ENCODE measurements at places on chromosomes 11 and 22.

GRCh38 chr22:20569059-20570058 is 61.9 kb downstream of the MED15 start:
- DNase-seq: peak; percentile 85

- DNase-seq: no peak
Observed at GRCh38 chr11:27497284-27497866, 9.2 kb downstream of the LIN7C start.

DNA sequence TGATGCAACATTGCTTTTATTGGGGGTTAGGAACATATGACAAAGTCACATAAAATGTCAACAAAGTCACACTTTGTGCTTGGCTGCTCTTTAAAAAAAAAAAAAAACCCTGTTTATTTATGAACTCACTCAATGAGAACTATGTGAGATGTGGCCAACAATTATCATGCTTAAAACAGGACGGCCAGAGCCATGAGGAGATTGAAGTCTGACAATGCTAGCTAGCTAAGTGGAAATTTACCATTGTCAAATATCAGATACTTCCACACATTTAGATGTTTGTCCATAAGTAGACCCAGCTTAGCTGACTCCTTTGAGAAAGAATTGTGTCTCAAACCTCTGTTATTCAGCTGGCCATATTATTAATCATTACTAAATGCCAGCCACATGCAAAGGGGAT is 26.9 kb downstream of the BLID start:
- DNase-seq: no peak

DNA sequence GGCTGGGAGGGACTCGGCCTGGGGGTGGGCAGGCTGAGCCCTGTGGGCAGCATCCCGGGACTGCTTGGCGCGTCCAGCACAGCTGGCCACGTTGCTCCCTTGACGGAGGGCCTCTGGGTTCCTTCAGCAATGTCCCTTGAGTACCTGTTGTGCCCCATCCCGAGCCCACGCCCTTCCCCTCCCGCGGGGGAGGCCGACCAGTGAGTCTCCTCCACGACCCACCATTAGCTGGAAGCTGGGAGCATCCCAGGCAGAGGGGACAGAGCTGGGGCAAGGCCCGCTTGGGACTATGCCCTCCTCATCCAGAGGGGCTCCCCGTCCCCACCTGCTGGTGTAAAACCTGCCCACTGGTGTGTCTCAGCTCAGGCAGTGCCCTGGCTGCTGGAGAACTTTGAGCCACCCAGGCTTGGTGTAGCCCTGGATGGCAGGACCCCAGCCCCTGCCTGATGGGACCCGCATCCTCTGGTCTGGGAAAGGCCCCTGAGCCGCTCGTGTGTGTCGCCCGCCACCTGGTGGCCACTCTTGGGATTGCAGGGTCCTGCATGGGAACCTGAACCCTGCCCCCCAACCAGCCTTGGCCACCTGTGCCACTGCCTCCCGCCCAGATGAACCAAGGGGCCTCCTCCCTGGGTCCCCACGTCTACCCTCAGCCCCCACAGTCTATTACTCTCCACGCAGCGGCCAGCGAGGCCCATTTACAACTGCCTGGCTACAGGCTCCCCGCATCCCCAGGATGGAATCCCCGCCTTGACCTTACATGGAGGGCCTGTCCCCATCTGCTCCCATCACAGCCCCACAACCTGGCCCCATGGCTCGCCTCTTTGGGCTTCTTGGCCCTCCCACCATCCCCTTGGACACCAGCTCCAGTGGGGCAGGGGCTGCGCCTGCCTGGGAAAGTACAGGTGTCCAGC is 16.6 kb upstream of the ARHGAP8 start:
- peak; percentile 71 for DNase-seq

- no peak for DNase-seq
Observed at GRCh38 chr11:70167723-70168404, 35.2 kb upstream of the FADD start.

DNA sequence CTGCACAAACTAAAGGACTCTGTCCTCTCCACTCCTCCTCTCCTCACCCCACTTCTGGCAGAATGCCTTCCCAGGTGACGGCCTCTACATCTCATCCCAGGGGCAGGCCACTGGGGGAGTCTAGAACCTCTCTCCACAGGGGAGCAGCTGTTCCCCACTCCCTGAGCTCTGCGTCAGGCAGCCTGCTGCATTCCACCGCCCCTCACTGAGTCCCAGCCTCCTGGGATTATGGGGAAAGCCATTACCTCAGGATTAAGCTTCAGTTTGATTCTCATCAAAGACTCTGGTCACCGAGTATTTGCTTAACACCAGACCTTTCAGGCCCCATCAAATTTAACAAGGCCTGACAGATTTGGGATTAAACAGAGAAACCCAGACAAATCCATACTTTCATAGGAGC is 405.9 kb downstream of the NXPE2 start:
- DNase-seq: no peak

DNA sequence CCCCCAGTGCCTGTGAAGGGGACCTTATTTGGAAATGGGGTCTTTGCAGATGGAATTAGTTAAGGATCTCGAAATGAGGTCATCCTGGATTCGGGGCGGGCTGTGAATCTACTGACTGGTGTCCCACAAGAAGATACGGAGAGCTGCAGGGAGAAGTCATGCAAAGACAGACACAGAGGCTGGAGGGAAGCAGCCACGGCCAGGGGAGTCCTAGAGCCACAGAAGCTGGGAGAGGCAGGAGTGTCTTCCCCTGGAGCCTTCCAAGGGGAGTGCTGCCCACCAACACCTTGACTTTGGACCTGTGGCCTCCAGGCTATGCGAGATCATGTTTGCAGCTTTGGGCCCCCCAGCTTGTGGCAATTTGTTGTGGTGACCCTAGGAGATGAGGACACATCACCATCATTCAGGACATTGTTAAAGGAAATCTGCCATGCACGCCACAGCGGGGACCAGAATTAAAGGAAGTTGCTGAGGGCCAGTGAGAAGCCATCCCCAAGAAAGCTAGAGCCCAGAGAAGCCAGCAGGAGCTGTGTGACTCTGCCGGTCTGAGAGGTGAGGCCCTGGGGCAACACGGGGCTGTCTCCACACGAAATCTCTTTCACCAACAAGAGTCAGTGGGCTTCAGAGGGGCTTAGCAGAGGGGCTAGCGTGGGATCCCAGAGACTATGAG is 434.7 kb downstream of the BRD1 start:
- no peak for DNase-seq

DNA sequence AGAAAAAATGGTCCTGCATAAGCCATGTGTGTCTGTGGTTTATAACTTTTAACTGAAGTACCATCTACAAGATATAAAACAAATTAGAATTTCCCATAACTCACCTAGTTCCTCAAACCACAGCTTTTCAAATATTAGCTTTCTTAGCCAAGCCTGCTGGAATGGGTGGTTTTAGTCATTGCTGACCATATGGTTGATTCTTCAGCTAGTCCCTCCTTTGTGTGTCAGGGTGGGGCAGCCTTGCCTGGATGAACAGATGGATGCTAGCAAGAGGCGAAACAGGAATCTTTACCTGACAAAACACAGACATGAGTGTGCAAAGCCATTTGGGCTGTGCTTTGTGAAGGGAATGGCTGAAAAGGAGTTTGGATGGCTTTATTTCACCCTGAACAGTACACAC is 6.9 kb upstream of the B3GNT6 start:
- no peak for DNase-seq

DNA sequence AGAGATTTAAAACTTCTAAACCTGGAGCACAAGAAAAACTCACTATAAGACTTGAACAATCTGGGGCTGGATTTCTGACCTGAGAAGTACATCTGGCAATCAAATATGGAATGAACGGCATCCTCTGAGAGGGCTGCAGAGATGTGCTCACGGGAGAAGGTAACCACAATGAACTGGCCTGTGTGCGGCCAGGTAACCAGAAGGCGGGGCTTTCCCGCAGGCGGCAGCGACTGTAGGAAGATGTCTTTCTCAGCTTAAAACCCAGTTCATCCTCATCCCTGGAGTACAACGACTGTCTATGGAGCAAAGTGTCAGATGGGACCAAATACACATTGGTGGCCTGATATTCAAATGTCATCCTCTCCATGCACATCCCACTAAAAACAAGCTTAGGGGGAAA is 24.5 kb downstream of the MICAL3 start:
- DNase-seq: no peak

- DNase-seq: no peak
Observed at GRCh38 chr22:30565341-30565740, 9.1 kb downstream of the GAL3ST1 start.

GRCh38 chr11:118650366-118650765 is 29.1 kb downstream of the TREH start:
- DNase-seq: no peak

- DNase-seq: no peak
Observed at GRCh38 chr11:48141475-48142122, 75.0 kb upstream of the OR4B1 start.

DNA sequence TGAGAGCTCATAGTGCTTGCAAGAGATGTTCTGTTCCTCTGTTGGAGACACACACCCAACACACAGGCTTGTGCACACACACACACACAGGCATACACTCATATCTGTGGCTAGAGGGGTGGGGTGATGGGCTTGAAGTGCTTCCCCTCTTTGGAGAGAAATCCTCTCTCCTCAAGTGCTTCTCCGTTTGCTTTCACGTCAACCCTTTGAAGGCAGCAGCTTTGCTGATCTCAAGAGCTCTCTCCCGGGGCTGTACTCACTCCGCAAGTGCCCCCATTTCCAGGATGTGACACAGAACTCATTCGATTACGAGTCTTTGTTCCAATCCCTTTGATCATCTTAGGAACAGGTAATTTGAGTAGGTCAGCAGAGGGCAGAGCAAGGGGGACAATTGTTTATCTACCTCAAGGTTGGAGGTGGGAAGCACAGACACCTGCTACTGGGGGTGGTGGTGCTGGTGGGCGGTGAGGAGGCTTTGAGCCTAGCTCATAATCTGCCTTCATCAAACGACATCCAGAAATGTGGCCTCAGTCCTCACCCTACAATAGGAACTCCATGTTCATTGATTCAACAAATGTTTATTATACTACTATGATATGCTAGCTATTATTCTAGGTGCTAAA is 529.8 kb upstream of the CADM1 start:
- no peak for DNase-seq

DNA sequence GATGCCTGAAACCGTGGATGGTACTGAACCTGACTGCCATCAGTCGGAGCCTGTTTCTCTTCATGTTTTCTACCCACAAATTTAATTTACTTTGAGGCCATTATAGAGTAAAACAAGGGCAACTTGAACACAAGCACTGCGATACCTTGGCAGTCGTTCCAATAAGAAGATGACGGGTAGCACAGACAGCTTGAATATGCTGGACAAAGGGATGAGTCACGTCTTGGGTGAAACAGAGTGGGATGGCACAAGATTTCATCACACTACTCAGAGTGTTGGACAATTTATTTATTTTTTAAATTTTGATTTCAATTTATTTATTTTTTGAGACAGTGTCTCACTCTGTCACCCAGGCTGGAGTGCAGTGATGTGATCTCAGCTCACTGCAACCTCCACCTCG is 5.7 kb downstream of the DIXDC1 start:
- no peak for DNase-seq

DNA sequence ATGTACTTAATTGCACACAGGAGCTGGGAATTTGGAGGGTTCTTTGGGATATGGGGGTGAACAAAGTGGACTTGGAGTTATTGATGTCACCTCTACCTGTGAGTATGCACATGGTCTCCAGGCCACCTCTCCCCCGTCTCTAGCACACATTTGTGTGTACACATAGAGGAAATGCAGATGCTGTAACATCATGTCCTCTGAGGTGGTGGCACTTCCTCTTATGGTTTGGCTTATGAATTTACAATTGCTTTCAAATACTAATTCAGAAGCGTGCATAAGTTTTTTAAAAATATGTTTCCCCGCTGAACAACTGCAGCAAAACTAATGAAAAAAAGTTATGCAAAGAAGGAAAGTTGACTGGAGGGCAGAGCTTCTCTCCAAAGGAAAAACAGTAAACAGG is 152.0 kb upstream of the TENM4 start:
- DNase-seq: no peak

DNA sequence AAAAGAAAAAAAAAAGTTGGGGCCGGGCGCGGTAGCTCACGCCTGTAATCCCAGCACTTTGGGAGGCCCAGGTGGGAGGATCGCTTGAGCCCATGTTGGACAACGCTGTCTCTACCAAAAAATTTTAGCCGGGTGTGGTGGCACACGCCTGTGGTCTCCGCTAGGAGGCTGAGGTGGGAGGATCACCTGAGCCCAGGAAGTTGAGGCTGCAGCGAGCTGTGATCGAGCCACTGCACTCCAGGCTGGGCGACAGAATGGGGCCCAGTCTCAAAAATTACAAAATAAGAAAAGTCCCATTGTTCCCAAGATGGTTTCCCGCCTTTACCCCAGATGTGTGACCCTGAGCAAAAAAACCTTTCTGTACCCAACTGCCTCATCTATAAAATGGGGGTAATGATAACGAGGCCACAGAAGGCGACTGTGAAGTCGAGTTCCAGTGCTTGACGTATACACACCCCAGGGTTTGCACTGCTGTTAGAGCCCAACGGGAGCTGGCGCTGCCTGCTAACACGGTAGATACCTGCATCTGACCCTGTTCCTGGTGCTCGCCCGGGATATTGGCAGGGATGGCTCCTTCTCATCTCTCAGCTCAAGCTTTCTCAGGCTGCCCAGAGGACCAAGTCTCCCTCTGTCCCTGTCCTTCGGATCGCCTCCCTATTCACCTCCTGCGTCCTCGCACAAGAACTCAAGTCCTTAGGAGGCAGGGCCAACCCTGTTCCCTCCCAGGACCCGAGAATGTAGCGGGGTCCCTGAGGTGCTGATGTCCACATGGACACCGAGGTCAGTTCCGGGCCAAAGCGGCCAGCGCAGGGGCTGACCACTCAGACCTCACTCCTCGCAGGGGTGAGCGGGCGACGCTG is 1.1 kb upstream of the RPLP2 start:
- peak; percentile 33 for DNase-seq

Measured in CD4-positive, alpha-beta T cell treated with Interleukin-6 at 100 ng/mL for 8 hours (primary cell).